ELR (cell line): ENCODE measurements at places on chromosomes 7 and 10.

DNA sequence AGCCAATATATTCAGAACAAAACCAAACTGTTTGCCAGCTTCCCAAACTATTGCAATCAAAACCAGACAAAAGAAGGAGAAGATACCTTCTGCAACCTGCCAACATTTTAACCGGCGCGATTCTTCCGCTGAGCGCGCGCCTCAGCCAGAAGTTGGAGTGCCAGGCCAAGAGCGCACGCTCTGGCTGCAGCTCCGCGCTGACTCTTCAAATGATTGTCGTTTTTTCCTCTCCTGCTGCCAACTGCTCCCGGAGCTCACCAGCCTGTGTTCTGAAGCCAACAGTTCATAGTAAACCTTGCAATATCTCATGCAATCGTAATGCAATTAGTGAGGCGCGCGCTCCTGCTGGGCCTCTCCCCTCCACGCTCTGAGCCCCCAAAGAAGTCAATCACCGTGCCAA lies 259.7 kb upstream of the MGMT start:
- DNase-seq, result no peak

- no peak for DNase-seq
Measured at GRCh38 chr7:117664047-117664446, 184.2 kb downstream of the CFTR start.

- peak; percentile 66 for DNase-seq
Measured at GRCh38 chr7:78197447-78197846, 398.9 kb downstream of the PHTF2 start.

- no peak for DNase-seq
Measured at GRCh38 chr7:132244903-132245480, 331.3 kb downstream of the PLXNA4 start.

DNA sequence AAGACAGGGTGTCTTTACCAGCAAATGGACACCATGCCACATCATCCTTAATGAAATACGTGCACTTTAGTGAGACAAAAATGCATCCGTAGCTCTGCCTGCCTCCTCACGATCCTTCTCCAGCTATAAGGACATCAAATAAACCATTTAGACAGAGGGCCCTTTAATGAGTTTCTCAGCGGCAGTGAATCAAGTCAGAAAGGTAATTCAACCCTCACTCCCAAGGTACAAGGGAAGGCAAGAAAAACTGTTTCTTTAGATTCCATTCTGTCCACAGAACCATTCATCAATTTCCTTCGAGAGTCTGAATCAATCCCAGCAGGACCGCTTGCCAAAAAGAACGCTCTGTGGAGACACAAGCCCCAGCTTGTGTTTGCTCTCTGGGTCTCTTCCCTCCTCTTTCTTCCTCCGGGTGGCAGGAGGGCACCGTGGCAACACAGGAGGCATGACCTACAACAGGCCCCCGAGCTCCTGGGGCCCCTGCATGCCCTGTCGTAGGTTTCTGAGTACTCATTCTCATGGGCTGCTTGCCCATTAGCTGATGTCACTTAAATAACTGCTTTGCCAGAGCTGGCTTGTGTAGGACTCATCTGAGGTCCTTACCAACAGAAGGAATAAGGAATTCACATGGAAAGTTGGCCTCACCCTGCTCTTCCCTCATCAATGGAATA lies 297.8 kb upstream of the PRKCQ start:
- no peak for DNase-seq

GRCh38 chr7:32502728-32503127 lies 7.4 kb downstream of the AVL9 start:
- no peak for DNase-seq

DNA sequence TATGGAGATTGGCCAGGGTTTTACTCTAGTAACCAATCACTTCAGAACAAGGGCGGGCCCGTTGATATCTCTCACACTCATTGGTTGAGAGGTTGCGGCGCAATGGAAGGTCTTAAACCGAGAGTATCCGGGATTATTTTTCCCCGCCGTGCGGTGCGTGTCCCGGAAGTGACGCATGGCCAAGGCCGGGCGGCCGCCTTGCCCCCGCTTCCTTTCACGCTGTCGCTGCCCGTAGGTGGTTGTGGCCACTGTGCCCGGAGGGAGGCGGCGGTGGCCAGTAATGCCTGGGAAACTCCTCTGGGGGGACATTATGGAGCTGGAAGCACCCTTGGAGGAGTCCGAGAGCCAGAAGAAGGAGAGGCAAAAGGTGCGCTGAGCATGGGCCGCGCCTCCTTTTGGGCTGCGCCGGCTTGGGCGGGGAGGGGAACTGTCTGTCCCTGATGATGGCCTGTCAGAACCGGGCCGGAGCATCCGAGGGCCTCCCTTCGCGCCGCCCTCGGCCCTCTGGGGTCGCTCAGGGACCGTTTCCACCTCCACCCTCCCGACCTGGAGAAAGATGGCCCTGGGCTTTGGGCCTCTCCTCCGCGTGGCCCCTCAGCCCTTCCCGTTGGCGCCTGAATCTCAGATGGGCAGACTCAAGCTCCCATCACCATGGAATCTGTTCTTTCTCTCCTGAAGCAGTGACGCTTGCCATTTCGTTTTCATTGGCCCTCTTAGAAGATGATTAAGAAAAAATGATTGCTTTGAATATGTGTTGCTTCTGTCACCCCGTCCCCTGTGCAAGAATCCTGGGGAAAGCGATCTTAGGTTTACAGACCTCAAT lies at the start of gene DDX50:
DDX50 (plus strand) TSS at position 211 of the 823 bp plus-strand sequence; CDS start at position 281, 70 bp downstream.
- peak; percentile 100 for DNase-seq

GRCh38 chr10:30918651-30919050 lies 113.0 kb downstream of the ZNF438 start:
- no peak for DNase-seq

DNA sequence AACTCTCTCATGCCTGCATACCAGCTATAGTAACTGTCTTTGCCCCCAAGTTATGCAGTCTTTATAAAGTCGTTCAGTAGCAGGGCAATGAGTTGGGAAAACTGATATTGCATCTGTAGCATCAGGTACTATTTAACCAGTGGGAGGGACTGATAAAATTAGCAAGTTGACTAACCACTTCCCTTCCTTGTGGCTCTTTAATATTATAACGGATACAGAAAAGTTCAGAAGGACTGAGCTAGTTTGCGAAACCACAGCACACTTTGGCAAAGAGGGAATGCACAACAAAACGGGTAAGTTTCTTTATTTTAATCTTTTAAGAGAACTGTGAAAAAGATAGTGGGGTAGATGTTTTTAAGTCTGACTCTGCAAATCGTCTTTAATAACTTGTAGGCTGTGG lies 205.3 kb upstream of the HDAC9 start:
- no peak for DNase-seq

DNA sequence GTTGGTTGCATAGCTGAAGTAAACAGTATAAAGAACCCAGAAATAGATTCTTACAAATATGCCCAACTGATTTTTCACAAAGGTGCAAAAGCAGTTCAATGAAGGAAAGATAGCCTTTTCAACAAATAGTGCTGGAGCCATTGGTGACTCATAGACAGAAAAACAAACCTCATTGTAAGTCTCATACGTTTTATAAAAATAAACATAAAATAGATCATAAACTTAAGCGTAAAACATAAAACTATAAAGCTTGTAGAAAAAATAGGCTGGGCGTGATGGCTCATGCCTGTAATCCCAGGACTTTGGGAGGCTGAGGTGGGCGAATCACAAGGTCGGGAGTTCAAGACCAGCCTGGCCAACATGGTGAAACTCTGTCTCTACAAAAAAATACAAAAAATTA lies 318.8 kb upstream of the IGFBP3 start:
- peak; percentile 41 for DNase-seq

- no peak for DNase-seq
Measured at GRCh38 chr7:105353752-105354328, 34.9 kb downstream of the SRPK2 start.

GRCh38 chr10:110681023-110681681 lies 37.0 kb downstream of the RBM20 start:
- DNase-seq, result peak; percentile 50
